ENCODE measurements at places on chromosomes 11 and 22. TPM values are rescaled to one million over a fixed set of nuclear protein-coding genes. Genes with fewer than 3 reads are reported as not detected.

- peak; percentile 47 for DNase-seq
These were observed 42.0 kb downstream of the ALG9 start for GRCh38 chr11:111829185-111829968.

GRCh38 chr11:75924966-75925784 is 110.2 kb downstream of the UVRAG start:
- DNase-seq: peak; percentile 7

- peak; percentile 79 for DNase-seq
These were observed 88.6 kb downstream of the PLEKHA7 start for GRCh38 chr11:16925561-16926065.

Gene SMCO4
- 14.0 TPM for polyA plus RNA-seq

DNA sequence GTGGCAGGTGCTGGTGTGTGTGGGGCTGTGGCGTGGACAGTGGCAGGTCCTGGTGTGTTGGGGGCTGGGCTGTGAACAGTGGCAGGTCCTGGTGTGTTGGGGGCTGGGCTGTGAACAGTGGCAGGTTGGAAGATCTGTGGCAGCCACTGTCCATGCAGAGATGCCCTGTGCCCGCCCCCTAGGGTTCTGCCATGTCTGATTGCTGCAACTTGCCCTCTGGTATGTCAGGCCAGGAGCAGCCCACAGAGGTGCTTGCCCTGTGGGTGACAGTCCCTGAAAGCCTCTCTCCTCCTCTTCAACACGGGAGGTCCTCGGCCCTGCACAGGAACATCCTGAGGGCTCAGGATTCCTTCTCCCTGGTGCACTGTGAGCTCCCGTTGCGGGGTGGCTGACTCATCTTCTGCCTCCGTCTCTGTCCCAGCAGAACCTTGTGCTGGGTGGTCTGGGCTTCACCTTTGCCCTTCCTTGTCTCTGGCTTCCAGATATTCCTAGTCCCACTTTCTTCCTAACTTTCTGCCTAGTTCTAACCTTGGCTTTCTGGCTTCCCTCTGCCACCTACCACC is 13.5 kb downstream of the OPCML start:
- no peak for DNase-seq

Gene DYNC2H1
- 3.1 TPM for polyA plus RNA-seq

DNA sequence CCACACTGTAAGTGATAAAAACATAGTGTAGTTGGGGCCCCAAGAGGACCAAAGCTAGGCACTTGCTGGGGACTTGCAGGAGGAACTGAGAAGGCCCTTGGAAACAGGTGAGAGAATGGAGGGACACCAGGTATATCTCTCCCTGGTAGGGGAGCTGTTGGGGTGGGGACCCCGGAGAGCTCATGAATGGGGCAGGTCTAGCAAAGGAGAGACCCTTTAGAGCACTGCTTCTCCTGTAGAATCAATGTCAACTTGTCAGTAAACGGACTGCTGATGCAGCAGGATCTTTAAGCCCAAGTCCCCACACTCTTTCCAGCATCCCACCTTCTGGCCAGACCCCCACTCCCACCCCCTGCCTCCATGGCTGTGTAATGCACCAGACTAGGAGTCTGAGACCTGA is 109.6 kb upstream of the THY1 start:
- no peak for DNase-seq

- no peak for DNase-seq
These were observed 631 bp upstream of the C22orf39 start for GRCh38 chr22:19448076-19448607.

GRCh38 chr22:42134100-42135020 is 3.8 kb upstream of the CYP2D6 start:
- DNase-seq: peak; percentile 24

GRCh38 chr22:41028841-41029240 is 63.6 kb upstream of the EP300 start:
- DNase-seq: no peak

DNA sequence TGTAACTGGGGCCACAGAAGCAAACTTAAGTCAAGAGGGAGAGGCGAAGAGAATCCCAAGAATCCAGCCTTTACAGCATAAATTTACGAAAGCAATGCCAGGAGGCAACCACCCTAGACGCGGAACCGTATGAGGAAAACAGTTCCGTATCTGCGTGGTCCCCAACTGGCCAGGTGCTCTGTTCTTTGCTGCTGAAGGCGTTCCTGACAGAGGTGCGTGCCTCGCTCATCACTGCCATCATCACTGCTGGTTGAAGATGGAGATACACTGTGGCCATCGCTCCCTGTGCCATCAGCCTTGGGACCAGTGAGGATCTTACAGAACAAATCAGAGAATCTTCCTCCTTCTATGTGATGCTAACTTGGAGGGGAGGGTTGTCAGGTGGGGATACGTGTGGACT is 270.5 kb upstream of the B3GAT1 start:
- DNase-seq: no peak

GRCh38 chr11:1233351-1234053 is 10.6 kb downstream of the MUC5B start:
- no peak for DNase-seq

Gene LRRC75B
- 14.5 TPM for polyA plus RNA-seq

GRCh38 chr11:1693327-1694063 is 3.5 kb upstream of the KRTAP5-6 start:
- peak; percentile 92 for DNase-seq

DNA sequence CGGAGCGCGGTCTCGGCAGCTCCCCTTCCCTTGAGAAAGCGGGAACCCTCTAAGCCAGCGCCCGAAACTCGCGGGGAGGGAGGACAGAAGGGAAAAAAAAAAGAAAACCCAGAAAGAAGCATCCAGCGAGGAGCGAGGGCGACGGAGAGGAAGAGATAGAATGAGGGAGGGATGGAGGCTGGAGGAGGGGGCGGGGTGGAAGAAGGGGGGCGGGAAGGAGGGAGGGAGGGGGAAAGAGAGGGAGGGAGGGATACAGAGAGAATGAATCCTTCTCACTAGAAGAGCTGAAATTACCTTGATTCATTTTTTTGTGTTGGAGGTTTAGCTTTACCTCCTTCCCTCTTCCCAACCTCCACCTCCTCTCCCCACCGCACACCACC is 19.3 kb upstream of the BDNF start:
- peak; percentile 63 for DNase-seq

GRCh38 chr11:47467357-47467756 is 18.4 kb upstream of the RAPSN start:
- DNase-seq: no peak

DNA sequence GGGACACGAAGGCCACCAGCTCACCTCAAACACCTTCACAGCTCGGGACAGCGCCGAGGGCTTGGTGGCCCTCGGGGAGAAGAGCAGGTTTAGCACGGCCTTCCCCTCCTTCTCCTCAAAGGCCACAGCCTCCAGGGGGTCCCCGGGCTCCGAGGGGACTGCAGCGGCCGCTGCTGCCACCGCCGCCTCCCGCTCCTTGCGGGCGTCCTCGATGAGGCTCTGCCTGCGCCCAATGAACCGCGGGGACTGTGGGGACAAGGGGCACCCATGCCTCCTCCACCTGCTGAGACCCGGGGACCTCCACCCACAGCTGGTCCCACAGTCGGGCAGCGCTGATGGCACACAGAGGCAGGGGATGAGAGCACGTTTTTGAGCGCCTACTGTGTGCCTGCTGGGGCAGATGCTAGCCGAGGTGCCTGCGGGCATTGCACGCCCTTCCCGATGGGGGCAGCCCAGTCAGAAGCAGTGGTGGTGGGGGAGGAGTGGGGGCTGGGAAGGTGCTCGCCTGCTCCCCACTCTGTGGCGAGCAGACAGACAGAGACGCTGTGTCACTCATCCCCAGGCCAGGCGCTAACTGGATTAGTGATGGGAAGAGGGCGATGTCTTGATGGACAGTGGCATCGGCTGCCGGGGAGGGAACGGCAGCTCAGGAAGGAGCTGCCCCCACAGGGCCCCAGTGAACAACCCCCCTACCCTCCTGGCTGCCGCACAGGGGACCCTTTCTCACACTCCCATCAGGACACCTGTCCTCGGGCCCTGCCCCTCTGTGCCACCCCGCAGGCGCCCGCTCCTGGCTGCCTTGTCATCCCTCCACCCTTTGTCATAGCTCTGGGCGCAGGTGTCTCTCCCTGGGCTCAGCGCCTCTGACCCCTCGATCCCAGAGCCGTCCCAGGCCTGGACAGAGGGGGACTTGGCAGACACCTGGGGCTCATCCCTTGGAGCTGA is 1.7 kb downstream of the TH start:
- DNase-seq: no peak

- peak; percentile 93 for DNase-seq
These were observed 14.9 kb upstream of the SLC29A2 start for GRCh38 chr11:66386171-66387069.

Gene CSF2RB
- polyA plus RNA-seq: 0.20 TPM

- DNase-seq: peak; percentile 97
These were observed 13.0 kb downstream of the EIF1AD start for GRCh38 chr11:65988791-65989592.

GRCh38 chr11:130760515-130761125 is 155.7 kb downstream of the SNX19 start:
- no peak for DNase-seq

Gene MMP27
- not detected for polyA plus RNA-seq

GRCh38 chr11:128830290-128831173 is 36.6 kb downstream of the KCNJ1 start:
- DNase-seq: no peak

DNA sequence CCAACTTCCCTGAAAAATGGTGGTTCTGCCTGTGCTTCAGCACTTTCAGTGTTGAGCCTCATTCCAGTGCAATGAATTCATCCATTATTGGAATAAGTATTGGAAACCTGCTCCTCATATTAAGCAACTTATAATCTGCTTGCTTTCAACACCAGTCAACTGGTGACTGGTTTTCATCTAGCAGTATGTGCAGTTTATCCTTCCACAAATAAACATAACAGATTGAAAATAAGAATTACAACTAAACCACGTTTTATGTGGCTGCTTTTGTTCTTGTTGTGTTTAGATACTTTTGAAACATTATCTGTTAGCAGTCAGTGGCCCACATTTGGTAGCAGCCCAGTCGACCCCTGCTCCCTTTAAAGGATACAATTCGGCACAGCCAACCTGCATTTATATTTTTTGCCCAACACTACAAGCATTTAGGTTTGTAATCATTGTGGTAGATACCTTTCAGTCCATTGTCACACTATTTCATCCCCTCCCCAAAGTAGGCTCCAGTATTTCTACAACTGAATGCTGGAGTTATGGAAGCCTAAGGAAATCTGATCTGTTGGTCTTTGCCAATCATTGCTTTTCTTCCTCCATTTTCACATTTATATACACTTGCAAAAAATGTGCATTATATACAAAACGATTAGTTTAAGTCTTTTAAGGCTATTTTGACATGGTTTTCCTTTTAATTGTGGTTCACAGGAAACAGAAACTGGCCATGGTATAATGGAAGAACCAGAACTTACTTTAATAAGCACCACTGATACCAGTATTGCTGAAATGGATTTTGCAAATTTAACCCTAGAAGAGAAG is 13.1 kb downstream of the TAF1D start:
- no peak for DNase-seq

Gene EMID1
- polyA plus RNA-seq: 30.2 TPM
